ENCODE measurements at places on chromosomes 11 and 22. TPM values are rescaled to one million over a fixed set of nuclear protein-coding genes. Genes with fewer than 3 reads are reported as not detected.

- DNase-seq: no peak
These were observed 16.1 kb downstream of the RPL3 start for GRCh38 chr22:39303358-39303757.

GRCh38 chr22:33577862-33578411, 342.3 kb downstream of the LARGE1 start:
- no peak for DNase-seq

- no peak for DNase-seq
These were observed 135.4 kb downstream of the OSBP2 start for GRCh38 chr22:30829901-30830550.

The KREMEN1 gene
- total RNA-seq: not detected

- DNase-seq: no peak
These were observed 16.1 kb downstream of the ACO2 start for GRCh38 chr22:41485033-41485432.

DNA sequence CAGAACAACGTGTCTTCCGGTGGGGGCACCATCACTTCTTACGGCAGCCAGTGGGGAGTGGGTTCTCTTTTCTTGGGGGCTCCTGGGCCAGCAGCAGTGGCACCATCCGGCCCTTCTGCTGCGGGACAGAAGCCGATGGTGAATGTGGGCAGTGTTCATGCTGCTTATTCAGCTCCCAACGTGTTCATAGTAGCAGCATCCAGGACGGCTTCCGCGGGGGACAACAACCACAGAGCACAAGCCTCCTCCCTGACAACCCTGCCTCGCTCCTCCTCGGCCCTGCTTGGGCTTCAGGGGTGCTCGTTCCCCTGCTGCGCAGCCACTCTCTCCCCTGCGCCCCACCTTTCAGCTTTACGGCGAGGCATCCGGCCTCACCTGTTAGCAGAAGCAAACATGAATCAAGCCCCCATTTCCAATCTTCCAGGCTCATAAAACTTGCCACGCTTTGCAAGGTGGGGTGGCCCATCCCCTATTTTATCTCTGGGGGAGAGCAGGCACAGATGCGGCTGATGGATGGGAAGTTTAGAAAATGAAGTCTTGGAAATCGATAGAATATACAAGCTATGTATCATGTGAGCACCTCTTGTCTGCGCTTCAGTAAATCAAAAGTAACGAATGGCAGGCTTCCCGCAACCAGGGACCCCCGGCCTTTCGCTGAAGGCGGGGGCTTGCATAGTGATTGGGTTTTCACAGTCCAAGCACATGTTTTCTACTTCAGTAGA, 191.8 kb upstream of the NECTIN1 start:
- DNase-seq: no peak

GRCh38 chr11:63838150-63838677, 696 bp upstream of the MARK2 start:
- DNase-seq: no peak

- no peak for DNase-seq
These were observed 48.1 kb upstream of the FGF3 start for GRCh38 chr11:69867076-69868005.

All from activated CD4-positive, alpha-beta T cell treated with anti-CD3 and anti-CD28 coated beads, Interleukin-2, amount 10 ng/mL, durations not matched to agents 24 days and 14 days (primary cell).